ENCODE measurements at places on chromosomes 12 and 14.

DNA sequence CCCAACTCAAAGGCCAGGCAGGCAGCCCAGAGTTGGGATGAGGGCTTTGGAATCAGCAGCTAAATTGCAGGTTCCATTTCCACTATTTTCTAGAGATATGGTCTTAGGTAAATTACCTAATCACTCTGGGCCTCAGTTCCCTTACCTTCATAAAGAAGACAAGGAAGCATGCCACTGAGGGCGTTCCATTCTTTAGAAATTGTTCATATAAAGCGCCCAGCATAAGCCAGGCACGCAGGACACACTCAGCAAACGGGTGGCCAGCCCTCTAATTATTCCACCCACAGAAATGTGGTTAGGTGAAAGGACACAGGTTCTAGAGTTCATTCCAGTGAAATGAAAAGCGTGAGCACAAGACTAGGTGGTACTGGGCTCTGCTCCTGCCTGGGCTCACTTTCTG, 87.9 kb upstream of the BCL11B start:
- no peak for DNase-seq

DNA sequence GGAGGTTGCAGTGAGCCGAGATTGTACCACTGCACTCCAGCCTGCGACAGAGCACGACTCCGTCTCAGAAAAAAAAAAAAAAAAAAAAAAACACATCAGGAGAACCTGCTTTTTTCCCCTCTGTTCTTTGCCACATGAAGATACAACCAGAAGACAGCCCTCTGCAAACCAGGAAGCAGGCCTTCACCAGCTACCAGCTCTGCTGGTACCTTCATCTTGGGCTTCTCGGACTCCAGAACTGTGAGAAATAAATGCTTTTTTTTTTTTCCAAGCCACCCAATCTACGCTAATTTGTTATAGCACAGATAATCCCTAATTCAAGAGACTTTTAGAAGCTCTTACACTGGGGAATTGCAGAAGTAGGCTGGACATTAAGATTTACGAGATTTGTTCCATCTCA, 121.2 kb downstream of the GARIN6 start:
- no peak for DNase-seq

DNA sequence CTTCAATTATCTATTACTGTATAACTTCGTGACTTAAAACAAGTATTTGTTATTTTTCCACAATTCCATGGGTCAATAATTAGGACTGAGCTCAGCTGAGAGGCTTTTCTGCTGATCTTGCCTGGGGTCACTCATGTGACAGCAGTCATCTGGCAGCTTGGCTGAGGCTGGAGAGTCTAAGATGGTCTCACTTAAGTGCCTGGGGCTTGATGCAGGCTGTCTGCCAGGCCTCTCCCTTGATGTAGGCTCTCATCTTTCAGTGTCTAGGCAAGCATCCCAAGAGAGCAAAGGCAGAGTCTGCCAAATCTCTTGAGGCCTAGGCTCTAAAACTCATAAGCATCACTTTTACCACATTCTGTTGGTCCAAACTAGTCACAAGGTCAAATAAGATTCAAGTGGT, 93.2 kb downstream of the NKX2-1 start:
- DNase-seq, result no peak

DNA sequence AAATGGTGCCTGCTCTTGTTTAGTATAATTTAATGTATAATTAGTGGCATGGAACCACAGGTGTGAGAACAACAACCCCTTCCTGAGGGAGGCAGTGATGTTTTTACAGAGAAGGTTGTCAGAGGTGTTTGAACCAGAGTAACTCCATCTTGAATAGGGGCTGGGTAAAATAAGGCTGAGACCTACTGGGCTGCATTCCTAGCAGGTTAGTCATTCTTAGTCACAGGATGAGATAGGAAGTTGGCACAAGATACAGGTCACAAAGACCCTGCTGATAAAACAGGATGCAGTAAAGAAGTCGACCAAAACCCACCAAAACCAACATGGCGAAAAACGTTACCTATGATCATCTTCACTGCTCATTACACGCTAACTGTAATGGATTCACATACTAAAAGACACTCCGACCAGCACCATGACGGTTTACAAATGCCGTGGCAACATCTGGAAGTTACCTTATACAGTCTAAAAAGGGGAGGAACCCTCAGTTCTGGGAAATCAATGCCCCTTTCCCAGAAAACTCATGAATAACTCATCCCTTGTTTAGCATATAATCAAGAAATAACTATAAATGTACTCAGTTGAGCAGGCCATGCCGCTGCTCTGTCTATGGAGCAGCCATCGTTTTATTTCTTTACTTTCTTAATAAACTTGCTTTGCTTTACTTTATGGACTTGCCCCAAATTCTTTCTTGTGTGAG, 47.8 kb upstream of the LTA4H start:
- DNase-seq, result no peak

All from ovary (tissue), 10 donors.